T-helper 2 cell (primary cell): ENCODE measurements at places on chromosomes 13 and 19.
A peak's percentile ranks its signal among the peaks of the same experiment; 100 is the strongest.

GRCh38 chr13:113859311-113860050 is 4.4 kb downstream of the GAS6 start:
- no peak for DNase-seq

DNA sequence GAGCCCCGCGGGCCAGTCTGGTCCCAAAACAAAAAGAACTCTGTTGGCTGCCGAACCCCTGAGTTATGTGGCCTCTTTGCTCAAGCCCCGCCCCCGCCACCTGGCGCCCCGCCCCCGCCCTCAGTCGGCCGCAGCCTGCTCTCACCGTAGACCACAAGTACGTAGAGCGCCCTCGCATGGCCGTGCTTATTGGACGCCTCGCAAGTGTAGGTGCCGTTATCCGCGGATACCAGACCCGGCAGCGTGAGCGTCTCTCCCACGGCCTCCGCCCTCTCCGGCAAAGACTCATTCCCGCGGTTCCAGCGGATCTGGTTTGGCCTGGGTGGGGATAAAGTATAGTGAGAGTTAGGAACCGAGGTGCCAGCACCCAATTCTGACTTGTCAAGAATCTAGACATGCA is 5.5 kb upstream of the ZNF428 start:
- peak; percentile 85 for DNase-seq

- no peak for DNase-seq
These were observed 6.2 kb upstream of the KLK13 start for GRCh38 chr19:51071095-51071405.

DNA sequence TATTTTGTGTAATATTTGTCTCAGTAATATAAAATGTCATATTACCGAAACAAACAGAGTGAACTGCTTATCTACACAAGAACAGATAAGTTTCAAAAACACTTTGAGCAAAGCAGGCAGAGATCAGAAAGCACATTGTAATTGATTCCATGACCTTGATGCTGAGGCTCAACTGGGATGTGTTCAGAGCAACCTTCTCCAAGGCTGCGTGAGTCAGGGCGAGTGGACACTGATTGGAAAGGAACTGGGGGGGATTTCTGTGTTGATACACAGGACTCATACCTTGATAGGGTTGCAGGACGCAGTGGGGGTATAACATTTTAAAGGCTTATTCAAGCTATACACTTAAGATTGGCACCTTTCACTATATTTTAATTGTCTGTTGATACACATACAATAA is 1136.3 kb downstream of the UQCRFS1 start:
- no peak for DNase-seq

GRCh38 chr13:74929436-74929835 is 552.5 kb downstream of the TBC1D4 start:
- DNase-seq = no peak

GRCh38 chr13:40163066-40164000 is 503.1 kb downstream of the FOXO1 start:
- no peak for DNase-seq

DNA sequence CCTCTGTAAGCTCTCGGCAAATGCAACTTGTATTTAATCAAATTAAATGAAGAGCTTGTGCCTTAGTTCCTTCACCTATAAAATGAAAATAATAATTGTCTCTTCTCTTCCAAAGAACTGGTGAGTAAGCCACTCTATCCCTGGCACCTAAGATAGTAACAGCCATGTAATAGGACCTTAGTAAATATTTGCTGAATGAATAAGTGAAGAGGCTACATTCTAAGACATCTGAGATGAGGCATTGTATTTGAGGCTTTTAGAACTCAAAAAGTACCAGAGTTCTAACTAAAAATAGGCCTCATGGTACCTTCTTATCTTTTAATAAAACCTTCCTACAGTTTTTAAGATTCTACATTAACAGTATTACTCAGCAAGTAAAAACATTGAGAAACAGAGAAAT is 17.3 kb upstream of the DCLK1 start:
- DNase-seq = no peak

DNA sequence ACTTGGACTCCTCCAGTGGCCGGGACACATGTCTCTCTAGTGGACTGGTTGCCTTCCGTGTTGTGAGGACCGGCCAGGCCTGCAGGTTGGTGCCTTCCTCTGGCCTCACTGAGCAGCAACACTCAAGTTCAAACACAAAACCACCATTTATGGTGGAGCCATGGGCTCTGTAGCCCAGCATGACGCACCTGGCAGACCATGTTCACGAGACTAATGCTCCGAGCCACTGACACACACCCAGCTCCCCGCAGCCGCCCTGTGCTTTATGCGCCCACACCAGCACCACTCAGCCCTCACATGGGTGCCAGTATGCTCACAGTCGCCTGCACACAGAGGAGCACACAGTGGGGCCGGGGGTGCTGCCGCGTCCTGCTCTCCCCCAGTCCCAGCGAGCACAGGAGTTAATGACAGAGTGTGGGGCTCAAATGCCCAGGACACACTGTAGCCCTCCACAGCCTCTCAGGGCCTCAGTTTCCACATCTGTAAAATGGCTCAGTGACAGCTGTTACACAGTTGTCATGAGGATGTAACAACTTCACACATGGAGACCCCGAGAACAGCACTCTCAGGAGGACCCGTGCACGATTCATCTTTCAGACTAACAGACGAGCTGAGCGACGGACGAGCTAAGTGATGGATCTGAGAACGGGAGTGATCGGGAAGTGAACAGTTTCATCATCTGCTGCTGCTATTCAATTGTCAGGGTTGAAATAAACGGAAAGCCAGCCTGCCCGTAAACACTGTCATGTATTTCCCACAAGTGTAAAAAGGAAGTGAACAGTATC is 7.8 kb downstream of the GAS6 start:
- no peak for DNase-seq

- no peak for DNase-seq
These were observed 917.4 kb upstream of the MIR17HG start for GRCh38 chr13:90430127-90430526.

DNA sequence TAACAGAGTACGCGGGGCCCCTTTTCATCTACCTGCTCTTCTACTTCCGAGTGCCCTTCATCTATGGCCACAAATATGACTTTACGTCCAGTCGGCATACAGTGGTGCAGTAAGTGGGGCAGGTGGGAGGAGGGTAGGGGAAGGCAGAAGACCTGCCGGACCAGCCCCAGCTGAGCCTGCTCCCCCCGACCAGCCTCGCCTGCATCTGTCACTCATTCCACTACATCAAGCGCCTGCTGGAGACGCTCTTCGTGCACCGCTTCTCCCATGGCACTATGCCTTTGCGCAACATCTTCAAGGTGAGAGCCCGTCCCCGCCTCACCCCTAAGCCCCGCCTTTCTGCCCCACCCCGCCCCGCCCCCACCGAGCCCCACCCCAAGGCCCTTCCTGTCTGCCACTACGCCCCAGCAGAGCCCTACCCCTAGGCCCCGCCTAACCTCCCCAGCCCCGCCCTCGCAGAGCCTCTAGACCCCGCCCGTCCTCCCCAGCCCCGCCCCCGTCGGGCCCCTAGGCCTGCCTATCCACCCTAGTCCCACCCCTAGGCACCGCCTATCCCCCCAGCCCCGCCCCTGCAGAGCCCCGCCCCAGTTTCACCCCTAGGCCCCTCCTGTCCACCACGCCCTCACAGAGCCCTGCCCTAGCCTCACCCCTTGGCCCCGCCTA is 7.7 kb downstream of the NDUFB7 start:
- DNase-seq = no peak

GRCh38 chr19:51027126-51027806 is 850 bp upstream of the KLK11 start:
- DNase-seq = no peak

DNA sequence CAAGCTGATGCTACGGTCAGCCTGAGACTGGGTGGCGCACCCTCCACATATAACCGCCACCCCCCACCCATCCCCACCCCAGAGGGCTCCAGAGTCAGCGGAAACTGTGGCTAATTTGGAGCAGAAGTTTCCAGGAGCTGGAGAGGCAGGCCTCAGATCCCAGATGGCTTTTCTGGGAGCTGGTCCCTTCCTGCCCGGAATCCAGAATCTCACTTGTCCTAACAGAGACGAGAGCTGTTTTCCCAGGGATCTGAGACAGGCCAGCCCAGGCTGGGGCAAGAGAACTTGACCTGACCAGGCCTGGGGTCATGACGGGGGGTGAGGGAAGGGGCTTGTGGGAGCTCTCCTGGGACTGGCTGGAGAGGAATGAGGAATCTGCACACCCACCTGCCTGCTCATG is 6.5 kb downstream of the EPHX3 start:
- no peak for DNase-seq

DNA sequence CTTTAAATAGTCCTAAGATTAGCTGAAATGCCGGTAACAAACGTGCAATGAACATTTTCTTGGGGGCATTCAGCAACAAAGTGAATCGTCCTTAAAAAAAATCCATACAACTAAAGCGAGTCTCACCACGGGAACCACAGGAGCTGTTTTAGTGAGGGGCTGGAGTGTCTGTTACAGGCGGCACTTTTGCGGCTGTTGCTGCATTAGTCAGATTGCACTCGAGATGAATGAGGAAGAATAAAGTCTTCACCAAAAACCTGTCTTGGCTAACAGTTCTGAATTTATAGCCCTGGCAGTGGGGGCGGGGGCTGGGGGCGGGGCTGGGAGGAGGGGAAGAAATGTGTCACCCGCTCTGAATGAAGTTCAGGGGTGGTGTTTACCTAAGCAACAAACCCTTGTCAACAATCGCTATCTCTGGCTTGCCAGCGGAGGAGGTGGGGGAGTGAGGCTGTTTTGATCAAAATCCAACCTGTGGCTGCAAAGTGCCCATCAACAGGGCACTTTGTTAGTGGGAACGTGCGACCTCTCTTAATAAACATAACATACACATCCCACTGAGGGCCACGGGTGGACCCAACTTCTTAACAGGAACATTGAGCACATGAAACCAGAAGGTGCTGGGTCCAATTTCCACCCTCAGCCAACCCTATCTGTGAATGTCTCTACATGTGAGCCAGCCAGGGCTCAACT is 44.5 kb downstream of the RFX2 start:
- peak; percentile 54 for DNase-seq

- no peak for DNase-seq
These were observed 1.2 kb upstream of the GDF15 start for GRCh38 chr19:18384775-18385174.

- no peak for DNase-seq
These were observed 5.8 kb upstream of the ERCC2 start for GRCh38 chr19:45376045-45376724.

- no peak for DNase-seq
These were observed 31.2 kb upstream of the KLF2 start for GRCh38 chr19:16293118-16294091.

GRCh38 chr13:74889321-74889720 is 592.6 kb downstream of the TBC1D4 start:
- DNase-seq = no peak

- no peak for DNase-seq
These were observed 6.3 kb downstream of the ARGLU1 start for GRCh38 chr13:106561551-106562170.

GRCh38 chr13:62377838-62378237 is 962.2 kb upstream of the PCDH20 start:
- no peak for DNase-seq
